Activated T-helper 1 cell treated with anti-CD3 and anti-CD28 coated beads, Interleukin-2, amount 50 U/mL, for 16 hours (primary cell): ENCODE measurements at places on chromosomes 12 and 14.

DNA sequence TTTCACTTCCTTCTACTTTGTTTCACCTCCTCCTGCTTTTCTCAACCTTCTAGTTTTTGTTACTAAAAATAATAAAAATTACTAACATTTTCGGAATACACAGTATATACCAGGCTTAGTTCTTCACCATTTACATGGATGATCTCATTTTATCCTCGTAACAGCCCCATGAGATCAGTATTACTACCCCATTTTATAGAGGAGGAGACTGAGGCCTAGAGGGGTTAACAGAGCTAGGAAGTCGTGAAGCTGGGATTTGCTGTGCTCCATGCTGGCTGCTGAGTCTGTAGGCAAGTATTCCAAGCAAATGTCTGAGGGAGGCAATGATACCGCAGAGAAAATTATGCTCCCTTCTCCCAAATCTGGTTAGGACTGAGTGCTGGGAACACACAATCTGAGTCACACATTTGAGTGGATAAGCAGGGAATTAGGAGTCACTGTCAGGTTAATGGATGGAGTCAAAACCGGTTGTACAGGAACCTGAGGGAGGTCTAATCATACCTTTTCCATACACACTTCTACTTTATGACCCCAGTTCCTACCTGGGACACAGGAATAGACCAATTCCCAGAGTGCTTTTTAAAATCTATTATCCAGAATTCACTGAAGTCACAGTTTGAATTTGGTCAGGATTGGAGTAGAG, 51.1 kb downstream of the ZFYVE26 start:
- no peak for DNase-seq

- no peak for DNase-seq
These were observed 327.7 kb downstream of the RAD51B start for GRCh38 chr14:68147303-68147702.

DNA sequence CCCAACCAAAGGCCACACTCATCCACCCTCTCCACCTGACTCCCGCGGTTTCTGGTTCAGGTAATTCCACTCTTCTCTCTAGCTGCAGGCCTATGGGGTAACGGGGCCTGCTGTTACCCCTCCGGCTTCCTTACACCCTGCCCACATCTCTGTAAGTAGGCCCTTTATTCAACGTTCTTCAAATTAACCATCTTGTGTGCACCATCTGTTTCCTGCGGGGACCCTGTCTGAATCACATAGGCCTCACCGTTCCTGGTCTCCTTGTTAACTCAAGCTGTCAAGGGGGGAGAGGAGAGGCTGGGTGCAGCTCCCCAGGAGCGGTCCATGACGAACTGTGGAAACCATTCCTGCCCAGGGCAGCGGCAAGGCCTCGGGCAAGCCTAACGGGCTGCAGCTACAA, 9.3 kb upstream of the DLK1 start:
- DNase-seq = no peak

- no peak for DNase-seq
These were observed 11.9 kb downstream of the UBE3B start for GRCh38 chr12:109489016-109489954.

GRCh38 chr12:20000229-20000849, 368.0 kb upstream of the PDE3A start:
- no peak for DNase-seq

GRCh38 chr12:72547573-72547972, 275.4 kb downstream of the TRHDE start:
- no peak for DNase-seq
